ENCODE measurements at places on chromosomes 5 and 9. TPM values are rescaled to one million over a fixed set of nuclear protein-coding genes. Genes with fewer than 3 reads are reported as not detected.

PCDHA2 gene
- total RNA-seq, result not detected

SOHLH1 gene
- total RNA-seq, result not detected

TAL2 gene
- not detected for total RNA-seq

GABBR2 gene
- 1.1 TPM for total RNA-seq

PCSK1 gene
- 0.27 TPM for total RNA-seq

RABGAP1 gene
- 49.3 TPM for total RNA-seq

ACTBL2 gene
- total RNA-seq, result not detected

Data from cardiac septum (tissue), 1 donor.